ENCODE measurements at places on chromosomes 11 and 22.

GRCh38 chr11:34034053-34034452 is 17.5 kb upstream of the CAPRIN1 start:
- DNase-seq: no peak

DNA sequence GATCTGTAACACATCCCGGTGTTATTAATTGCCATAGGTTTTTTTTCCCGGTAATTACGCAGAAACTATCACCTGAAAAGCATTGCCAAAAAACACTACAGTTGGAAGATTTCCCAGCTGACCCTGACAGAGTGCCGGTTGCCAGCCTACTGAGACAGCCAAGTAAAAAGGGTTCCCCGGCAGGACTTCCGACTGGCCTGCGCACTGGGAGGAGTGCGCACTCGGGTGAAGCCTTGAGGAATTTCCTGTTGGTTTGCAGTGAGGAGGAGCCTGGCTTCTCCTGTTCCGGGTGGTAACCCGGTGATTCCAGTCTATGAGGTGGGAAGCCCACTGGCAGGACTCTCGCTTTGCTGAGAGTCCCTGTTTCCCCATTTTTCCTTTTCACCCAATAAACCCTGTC is 52.1 kb downstream of the CNTF start:
- no peak for DNase-seq

- no peak for DNase-seq
These were observed 20.6 kb downstream of the ADM start for GRCh38 chr11:10325277-10326011.

DNA sequence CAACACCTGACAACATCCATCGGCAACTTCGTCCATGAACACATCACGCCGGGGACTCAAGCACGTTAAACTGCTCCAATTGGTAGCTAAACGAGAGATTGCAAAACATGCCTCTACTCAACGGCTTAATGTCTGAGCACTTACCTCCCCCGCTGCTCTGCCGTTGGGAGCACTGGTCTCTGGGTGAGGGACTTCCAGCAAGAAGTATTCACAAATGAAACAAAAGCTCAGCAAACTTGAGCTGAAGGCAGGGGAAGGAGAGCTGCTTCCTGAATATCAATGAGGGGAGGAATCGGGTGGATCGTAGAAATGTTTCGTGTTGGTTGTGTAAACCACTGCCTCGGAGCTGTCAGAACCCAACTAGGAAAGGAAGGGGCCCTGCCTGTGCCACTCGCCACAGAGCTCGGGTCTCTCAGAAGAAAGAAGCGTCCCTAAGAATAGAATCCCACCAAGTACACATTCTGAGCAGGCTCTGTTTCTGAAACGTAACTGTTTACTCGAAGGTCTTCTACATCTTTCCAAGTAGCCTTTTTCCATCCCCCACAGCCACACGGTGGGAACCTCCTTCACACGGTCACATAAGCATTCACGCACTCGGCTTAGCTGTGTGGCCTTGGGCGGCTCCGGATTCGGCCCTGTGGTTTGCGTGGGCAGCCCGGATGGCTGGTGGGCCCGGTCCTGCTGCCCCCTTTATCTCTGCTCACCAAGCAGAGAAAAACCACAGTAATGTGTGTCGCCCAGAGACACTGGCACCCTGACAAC is at the start of gene MLC1:
TSS of gene MLC1 (minus strand) at position 216 of the 762 bp plus-strand sequence. CDS start 524 bp downstream, outside the sequence.
- DNase-seq: no peak

DNA sequence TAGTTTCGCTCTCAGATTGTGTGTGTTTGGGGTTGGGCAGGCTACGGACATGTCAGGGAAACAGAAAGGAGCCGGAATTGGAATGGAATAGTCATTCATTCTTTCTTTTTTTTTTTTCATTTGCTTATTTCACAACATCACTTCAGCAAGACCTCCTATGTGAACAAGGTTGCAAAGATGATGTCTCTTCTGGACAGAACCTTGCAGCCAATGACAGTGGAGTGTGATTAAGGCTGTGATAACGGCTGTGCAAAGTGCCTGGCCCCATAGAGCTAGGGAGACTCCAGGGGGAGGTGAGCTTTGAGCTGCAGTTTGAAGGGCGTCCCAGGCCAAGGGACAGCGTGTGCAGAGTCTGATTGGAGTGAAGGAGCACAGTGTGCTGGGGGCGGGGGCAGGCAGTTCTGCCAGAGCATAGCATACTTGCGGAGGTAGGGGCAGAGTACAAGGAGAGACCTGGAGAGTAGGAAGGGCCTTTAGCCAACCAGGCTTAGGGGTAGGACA is 3.4 kb downstream of the TIGD3 start:
- no peak for DNase-seq

GRCh38 chr11:84719935-84720577 is 907.1 kb downstream of the DLG2 start:
- DNase-seq: no peak
